ENCODE measurements at places on chromosomes 5 and 9.
A peak's percentile ranks its signal among the peaks of the same experiment; 100 is the strongest.

GRCh38 chr5:87069974-87070608 lies 197.6 kb upstream of the RASA1 start:
- peak; percentile 25 for DNase-seq

DNA sequence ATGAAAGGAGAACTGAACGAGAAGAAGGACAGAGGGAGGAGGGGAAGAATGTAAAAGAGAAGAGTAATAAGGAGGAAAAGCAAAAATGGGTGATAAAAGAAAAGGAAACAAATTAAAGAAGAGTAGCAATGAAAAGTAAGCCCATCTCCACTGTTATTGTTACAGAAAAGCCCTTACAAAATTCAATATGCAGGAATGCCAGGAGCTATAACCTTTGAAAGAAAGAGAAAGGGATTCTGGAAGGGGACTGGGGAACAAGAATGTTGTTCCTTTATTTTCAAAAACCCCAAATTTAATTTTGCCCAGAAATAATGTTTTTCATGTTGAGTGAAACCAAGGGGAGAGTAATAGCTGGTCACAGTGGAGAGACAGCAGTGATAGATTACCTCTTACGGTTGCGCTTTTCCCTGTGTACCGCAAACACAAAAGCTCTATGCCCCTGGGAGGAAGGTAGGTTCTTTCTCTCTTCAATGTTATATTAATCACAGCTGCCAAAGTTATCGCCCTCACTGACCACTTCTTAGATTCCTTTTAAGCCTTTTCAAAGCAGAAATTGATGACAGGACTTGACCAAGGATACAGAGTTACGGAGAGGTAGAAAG lies 86.7 kb downstream of the BRINP1 start:
- DNase-seq, result no peak

GRCh38 chr5:41968153-41968723 lies 43.2 kb downstream of the FBXO4 start:
- no peak for DNase-seq

DNA sequence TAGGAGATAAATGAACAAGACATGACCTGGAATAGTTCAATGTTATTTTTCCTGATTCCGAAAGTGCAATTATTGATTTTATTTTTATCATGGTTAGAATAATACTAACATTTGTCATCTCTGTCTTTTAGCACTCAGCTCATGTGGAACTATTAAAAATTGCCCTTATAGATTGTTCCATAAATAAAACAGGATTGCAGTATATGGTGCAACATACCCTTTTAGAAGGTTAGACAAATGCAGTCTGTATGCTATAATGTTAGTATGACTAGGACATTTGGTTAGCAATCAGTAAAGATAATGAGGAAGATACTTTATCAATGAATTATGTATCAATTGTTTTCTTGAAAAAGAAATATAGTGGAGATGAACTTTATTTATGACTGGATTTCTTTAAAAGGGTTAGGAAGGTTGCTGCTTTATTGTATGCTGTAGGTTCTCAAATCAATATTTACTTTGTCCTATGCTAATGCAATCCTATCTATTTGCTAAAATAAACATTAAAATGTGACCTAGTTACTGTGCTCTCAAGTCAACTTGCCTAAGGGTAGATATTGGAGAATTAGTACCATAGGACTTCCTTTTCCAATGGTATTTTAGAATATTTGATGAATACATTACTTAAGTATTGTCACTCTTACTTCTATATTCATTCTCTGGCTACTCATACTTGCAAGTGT lies 348.9 kb upstream of the ISL1 start:
- no peak for DNase-seq

GRCh38 chr9:126521089-126521488 lies 92.6 kb upstream of the LMX1B start:
- no peak for DNase-seq

- DNase-seq, result peak; percentile 88
These were observed 55.8 kb downstream of the SLC22A5 start for GRCh38 chr5:132425009-132425937.

- no peak for DNase-seq
These were observed 456.8 kb upstream of the CDH6 start for GRCh38 chr5:30736669-30737068.

GRCh38 chr9:69171049-69171448 lies 3.0 kb upstream of the TJP2 start:
- DNase-seq, result peak; percentile 78

DNA sequence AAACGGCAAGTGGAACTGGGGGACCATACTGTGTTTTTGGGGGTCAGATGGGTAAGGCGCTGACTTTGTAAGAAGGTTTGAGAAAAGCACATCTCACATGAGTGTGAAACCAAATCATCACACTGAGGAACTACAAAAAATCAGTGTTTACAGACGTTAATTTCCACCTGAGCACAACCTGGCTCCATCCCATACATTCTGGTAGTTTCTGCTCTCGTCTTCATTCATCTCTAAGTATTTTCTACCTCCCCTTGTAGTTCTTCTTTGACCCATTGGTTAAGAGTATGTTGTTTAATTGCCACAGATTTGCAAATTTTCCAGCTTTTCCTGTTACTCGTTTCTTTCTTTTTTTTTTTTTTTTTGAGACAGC lies 8.9 kb upstream of the DPP7 start:
- no peak for DNase-seq

DNA sequence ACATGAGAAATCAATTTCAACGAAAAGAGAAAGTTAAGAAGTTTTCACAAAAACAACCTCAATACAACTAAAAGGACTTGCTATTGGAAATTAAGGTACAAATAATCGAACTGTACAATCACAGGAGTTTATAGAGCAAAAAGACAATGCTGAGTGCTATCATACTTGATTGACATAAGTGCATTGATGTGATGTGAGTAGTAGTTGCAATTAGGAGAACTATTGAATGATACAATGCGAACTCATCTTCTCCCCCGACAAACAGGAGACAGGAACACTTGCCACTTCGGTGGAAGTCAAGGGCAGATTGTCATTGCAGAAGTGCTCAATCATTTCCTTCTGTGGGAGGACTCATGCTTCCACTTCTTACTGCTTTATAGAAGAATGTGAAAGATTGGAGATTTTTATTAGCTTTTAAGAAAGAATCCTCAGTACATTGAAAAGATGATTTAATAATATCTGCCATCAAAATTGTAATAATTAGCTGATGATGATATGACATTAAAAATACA lies 276.6 kb upstream of the MPDZ start:
- DNase-seq, result no peak

- no peak for DNase-seq
These were observed 57.6 kb downstream of the PRELID2 start for GRCh38 chr5:145777445-145778063.
